ENCODE measurements at places on chromosomes 7 and 10. TPM values are rescaled to one million over a fixed set of nuclear protein-coding genes. Genes with fewer than 3 reads are reported as not detected.

Gene GFRA1
- total RNA-seq = not detected

Gene EPO
- total RNA-seq = not detected

Gene LIPK
- total RNA-seq = not detected

Gene DDX50
- total RNA-seq = 48.8 TPM

Gene BAMBI
- total RNA-seq = 0.09 TPM

Gene TRPV6
- total RNA-seq = not detected

Gene AHCYL2
- total RNA-seq = 14.0 TPM

Gene WIPF3
- not detected for total RNA-seq

Gene MYOF
- 2.6 TPM for total RNA-seq

Gene SLC12A9
- total RNA-seq = 45.6 TPM

Gene ANKRD61
- total RNA-seq = 0.18 TPM

Gene C7orf57
- total RNA-seq = 0.11 TPM

Gene SPDYE8
- total RNA-seq = not detected

Gene C1QL3
- total RNA-seq = not detected

Gene ABCF2
- total RNA-seq = 45.5 TPM

Gene PTF1A
- not detected for total RNA-seq

Gene ZNF727
- 0.11 TPM for total RNA-seq

Gene MEOX2
- not detected for total RNA-seq

Gene PPP1R17
- total RNA-seq = not detected

Gene SH2B2
- 0.30 TPM for total RNA-seq

Gene IGFBP1
- not detected for total RNA-seq

Gene ABCC2
- 1.3 TPM for total RNA-seq

Gene TECPR1
- 73.7 TPM for total RNA-seq

Gene IGFBP3
- 1.3 TPM for total RNA-seq

Gene SLC25A40
- total RNA-seq = 46.7 TPM

Gene STYXL1
- total RNA-seq = 30.2 TPM

Gene MKX
- total RNA-seq = 0.68 TPM

Gene MYH16
- total RNA-seq = not detected
